ENCODE measurements at places on chromosomes 3 and 15.
A peak's percentile ranks its signal among the peaks of the same experiment; 100 is the strongest.

- no peak for DNase-seq
Observed at GRCh38 chr3:192313605-192314004, 413.7 kb downstream of the FGF12 start.

DNA sequence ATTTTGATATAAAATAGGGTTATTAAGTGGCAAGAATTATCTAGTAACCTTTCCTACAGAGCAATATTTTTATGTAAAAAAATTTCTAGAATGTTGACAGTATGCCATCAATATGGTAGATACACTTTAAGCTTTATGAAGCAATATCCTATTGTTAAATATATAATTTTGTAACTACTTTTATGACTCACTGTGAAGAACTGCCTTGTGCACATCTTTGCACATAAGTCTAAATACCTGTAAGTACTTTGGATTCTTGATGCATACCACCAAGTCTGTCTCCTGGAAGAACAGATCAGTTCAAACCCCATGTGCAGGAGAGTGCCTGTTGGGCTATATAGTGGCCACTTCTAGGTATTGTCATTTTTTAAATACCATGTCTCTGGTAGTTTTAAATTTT is 205.7 kb upstream of the EIF1B start:
- no peak for DNase-seq

DNA sequence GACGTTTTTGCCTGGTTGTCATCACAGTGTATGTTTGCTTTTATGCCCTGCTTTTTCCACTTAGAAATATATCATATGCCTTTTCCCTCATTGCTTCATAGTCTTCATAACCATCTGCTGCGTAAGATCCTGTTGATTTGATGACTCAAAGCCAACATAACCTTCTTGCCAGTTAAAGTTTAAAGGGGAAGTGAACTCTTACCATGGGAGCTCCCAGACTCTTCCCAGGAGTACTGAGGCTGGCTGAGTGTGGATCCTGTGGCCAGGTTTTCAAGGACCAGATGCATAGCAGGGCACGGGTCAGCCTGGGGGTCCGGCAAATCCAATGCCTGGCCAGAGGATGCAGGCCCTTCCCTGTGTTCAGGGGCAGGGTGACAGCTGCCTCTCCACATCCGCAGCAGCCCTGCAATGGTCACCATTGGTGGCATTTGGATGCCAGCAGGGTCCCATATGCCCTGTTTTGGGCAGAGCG is 42.0 kb upstream of the SACM1L start:
- no peak for DNase-seq

- DNase-seq: no peak
Observed at GRCh38 chr3:100402891-100403290, 1.6 kb downstream of the LNP1 start.

DNA sequence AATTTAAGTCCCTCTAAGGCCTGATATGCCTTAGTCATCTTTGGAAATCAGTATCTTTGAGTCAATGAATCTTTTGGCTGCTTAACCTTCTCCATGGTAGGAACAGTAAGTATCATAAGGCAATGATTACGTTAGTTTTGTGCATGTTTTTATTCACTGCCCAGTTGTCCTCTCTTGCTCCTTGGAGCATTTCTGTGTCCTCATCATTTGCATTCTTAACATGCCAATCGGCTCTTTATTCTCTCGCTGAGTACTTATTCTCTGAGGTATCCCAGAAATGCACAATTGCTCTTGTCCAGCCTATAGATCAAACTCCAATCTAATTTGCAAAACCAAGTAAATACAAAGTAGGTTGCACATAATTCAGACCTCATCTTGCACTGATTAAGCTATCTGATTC is 405.0 kb upstream of the IL12A start:
- no peak for DNase-seq

GRCh38 chr15:88800026-88800425 is 3.2 kb upstream of the ACAN start:
- DNase-seq: no peak

GRCh38 chr15:31373096-31373865 is 46.6 kb downstream of the KLF13 start:
- no peak for DNase-seq

DNA sequence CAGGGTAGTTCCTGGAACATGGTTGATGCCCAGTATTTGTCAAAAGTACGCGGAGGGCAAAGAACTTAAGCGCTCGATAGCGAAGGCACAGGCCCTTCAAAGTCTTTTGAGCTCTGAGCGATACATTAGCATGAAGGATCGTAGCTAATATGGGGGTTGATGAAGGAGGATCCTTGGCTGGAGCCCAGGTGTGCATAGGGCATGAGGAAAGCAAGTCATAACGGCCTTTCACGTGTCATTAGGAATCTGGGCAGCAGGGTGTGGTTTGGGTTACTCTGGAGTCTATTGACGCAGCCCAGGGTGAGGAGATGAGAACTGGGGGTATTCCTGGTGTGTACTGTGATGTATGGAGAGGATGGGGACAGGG is 31.7 kb downstream of the SPINK8 start:
- DNase-seq: peak; percentile 4

DNA sequence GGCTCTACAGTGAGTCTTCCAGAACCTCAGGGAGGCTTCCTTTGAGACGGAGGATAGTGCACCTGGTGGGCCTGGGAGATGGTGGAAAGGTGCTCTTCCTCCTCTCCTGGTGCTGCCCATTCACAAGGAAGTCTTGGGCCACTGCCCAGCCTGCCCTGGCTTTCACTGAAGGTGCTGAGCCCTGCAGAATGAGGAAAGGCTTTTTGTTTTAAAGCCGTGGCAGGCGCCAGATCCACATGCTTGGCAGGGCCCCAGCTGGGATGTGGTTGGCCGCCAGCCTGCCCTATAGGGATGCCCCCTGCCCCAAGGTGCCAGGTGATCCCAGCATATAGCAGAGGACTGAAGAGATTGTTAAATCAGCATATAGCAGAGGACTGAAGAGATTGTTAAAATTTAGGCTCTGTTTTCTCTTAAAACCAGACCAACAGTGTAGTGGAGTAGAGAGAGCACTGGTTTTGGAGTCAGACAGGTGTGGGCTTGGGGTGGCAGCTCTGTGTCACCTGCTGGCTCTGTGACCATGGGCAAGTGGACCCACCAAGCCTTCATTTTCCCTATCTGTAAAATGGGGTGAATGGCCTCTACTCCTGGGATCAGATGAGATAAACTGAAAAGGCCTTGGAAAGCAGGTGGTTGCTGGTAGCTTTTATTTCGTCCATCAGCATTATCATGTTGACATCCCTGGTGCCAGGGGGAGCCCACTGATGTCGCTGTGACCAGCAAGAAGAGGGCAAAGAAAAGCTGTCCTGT is 53.3 kb downstream of the SLC6A6 start:
- DNase-seq: no peak

DNA sequence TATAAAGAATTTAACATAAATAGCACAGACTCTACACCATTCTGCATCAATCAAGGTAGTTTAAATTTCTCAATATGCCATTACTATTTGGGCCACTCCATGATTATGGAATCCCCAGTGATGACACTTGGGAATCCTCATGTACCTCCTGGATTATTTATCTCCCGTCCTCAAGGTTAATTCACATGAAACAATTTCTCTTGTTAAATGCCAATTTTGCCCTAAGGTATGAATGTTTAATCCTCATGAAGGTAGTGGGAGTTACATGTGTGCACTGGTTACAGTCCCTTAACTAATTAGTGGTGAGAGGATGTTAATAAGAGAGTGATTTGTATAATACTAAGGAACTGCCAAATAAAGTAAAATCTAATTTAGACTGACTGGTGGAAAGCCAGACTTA is 372.3 kb upstream of the MDFIC2 start:
- DNase-seq: no peak

DNA sequence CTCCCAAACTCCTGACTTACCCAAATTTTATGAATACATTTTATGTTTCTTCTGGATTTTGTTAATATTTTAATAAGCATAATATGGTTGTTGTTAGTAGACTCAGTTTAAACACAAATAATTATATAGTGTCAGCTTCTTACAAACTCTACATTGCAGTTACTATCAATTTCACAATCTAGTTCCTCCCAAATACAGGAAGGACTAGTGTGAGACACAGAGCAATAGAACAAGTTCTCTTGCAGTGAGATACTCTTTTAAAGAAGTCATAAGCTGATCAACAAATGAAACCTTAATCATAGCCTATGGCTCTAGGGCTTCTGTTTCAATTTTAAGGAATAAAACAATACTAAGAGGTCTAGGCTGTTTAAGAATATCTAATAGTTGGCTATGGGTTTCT is 86.1 kb downstream of the SAMMSON start:
- no peak for DNase-seq

DNA sequence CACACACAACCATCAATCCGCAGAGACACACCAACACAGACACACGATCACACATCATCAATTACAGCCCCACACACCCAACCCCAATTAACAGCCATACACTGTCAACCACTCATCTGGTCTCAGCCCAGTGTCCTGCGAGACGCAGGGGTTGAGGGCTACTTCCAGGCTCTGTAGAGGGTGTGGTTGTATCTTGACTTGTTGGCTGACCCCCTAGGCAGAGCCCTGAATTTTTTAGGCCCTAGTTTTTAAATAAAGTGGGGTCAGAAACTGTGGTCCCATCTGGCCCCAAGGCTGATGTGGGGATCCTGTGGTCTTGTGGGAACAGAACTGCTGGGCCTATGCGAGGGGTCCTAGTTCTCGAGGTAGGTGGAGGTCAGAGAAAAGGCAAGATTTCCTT is 9.2 kb downstream of the VILL start:
- DNase-seq: no peak

GRCh38 chr3:58272891-58273290 is 33.2 kb upstream of the RPP14 start:
- no peak for DNase-seq

DNA sequence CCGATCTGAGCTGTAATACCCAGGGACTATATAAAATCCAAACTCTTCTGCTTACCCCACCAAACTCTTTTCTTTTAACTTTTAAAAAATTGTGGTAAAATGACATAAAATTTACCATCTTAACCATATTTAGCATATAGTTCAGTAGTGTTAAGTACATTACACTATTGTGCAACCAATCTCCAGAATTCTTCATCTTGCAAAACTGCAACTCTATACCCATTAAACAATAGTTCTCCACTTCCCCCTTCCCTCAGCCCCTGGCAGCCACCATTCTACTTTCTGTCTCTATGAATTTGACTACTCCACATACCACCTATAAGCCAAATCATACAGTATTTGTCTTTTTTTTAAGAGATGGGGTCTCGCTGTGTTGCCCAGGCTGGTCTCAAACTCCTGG is 38.7 kb downstream of the SENP8 start:
- no peak for DNase-seq

GRCh38 chr3:39810647-39811161 is 1.3 kb downstream of the MYRIP start:
- no peak for DNase-seq

DNA sequence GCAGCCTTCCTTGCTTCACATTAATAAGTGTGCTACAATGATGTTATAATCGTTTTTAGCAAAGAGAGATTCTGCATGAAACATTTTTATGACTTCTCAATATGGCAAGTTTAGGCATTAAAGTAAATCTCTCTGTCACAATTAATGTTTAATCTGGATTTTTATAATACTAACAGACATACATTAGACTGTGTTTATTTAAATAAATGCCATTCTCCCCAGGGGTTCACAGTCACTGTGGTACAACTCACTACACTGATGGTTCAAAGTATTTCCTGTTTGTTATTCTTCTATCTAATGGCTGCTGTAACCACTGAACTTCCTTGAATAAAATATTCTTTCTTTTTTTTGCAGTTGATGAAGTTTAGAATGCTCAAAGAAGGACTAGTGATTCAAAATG is 59.0 kb downstream of the SLC12A1 start:
- no peak for DNase-seq

DNA sequence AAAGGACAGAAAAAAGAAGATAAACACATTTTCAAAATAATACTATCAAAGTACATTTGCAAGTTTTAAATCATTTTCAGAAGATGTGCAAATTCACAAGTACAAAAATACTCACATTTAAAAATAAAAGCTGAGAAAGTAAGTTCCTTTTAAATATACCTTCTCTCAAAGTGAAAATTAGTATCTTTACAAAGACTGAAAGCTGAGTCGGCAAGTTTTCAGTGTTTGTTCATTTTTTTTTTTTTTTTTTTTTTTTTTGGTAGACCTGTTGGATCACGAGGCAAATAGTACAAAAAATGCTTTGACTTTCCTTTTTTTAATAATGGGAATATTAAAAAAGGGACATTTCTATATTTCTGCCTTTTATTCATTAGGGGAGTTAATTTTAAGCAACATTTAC is 317.8 kb downstream of the LSAMP start:
- DNase-seq: no peak

DNA sequence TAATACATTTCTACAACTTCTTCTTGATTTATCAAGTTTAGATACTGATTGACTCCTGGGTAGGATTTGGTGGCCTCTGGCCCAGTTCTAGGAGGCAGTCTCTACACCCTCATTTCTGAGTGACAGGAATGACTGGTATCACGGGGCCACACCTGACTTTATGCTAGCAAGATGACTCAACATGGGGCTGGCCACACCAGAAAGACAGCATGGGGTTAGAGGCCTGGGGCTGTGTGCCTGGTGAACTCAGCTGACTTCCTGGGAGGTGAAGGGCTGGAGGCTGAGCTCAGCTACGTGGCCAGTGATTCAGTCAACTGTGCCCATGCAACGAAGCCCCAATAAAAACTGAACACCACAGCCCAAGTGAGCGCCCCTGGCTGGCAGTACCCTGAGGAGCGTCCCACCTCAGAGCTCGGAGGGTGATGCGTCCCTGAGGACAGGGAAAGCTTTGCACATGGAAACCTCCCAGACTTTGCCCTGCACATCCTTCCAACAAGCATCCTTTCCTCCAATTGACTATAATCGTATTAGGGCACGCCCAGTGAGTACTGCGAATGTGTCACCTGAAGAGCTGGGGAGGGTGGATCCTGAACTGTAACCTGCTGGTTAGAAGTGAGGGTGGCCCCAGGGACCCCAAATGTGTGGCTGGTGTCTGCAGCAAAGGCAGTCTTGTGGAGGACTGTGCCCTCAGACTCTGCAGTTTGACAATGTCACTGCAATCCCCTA is 57.2 kb downstream of the NIPA2 start:
- no peak for DNase-seq

GRCh38 chr15:58795825-58796224 is 24.7 kb downstream of the MINDY2 start:
- DNase-seq: no peak

DNA sequence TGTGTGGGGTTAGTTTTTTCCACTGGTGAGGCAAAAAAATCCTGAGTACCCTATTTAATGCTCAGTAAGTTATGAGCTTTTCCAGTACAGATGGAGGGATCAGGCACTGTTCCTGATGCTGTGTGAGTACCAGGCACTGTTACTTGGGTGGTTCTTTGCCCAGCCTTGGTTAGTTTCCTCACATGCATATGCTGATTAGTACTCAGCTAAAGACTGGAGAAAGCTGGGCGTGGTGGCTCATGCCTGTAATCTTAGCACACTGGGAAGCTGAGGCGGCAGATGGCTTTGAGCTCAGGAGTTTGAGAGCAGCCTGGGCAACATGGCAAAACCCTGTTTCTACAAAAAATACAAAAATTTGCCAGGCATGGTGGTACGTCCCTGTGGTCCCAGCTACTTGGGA is 210.3 kb upstream of the SGO1 start:
- no peak for DNase-seq

- no peak for DNase-seq
Observed at GRCh38 chr15:71143373-71144310, 28.4 kb downstream of the THSD4 start.

All from occipital lobe (tissue), 3 donors.